Stimulated activated CD8-positive, alpha-beta memory T cell treated with anti-CD3 and anti-CD28 coated beads, Interleukin-7, amount 100 ng/mL, for 48 hours (primary cell): ENCODE measurements at places on chromosomes 4 and X.

DNA sequence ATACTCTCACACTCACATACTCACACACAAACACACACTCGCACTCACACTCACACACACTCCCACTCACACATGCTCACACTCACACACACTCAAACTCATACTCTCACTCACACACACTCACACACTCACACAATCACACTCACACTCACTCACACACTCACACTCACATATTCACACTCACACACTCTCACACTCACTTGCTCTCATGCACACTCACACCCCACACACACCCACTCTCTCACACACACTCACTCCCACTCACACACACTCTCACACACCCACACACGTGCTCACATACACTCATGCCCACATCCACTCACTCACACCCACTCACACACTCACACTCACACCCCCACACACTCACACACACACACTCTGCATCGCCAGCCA lies 4.9 kb upstream of the ATP2B3 start:
- no peak for DNase-seq

DNA sequence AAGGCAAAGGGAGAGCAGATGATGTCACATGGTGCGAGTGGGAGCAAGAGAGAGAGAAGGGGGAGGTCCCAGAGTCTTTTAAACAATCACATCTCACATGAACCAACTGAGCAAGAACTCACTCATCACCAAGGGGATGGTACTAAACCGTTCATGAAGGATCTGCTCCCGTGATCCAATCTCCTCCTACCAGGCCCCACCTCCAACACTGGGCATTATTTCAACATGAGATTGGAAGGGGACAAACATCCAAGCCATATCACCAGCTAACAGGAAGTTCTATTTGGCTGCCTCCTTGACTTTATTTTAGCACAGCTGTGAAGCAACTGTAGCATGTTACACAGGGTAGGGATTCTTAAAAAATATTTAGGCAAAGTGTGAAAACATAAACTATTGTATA lies 102.5 kb downstream of the DDIT4L start:
- DNase-seq: no peak

DNA sequence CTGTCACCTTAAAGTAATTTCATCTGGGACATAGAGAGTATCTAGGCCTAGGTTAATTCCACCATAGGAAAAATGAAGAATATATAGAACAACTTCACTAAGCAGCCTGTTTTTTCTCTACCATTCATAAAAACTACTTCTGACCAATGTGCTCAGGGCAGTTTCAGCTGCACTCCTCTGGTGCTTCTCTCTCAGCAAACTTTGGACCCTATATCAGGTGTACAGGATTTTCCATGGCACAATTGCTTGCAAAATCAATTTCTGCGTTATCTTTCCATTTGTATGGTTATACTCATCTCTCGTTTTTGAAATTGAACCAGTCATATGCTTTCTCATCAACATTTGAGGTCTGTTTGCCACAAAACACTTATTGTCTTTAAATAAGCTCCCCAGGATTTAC lies 52.1 kb upstream of the FMR1 start:
- DNase-seq: no peak

- no peak for DNase-seq
Observed at GRCh38 chr4:35562861-35563260, 681.5 kb downstream of the ARAP2 start.

DNA sequence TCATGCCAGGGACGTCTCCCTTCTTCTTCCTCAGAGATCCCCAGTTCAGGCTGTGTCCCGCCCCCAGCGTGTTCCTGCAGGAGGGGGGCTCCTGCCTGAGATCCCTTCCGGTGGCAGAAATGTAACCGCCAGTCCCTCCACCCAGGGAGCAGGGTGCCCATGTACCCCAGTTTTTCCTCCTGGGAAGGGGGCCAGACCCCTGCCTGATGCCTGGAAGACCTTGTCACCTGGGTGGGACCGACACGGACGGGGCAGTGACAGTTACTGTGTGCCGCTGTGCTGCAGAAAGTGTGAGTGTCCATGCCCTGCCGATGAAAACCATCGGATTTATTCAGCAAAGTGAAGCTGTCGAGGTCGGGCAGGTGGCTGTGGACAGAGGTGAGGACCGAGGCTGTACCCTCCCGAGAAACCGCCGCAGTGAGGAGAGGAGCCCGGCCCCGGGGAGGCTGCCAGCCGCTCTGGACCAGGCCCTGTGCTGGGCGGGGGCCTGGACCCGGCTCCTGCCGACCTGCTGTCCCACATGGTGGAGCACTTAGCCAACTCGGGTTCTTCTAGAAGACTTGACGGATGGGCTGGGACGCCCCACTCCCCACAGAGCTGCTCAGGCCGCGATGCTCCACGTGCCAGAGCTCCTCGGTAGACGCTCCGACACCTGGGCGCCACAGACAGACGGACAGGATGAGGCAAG lies 36.7 kb upstream of the HMX1 start:
- no peak for DNase-seq

- DNase-seq: no peak
Observed at GRCh38 chr4:142663828-142664227, 182.3 kb downstream of the INPP4B start.

- no peak for DNase-seq
Observed at GRCh38 chrX:137425986-137426385, 139.9 kb upstream of the ZIC3 start.

DNA sequence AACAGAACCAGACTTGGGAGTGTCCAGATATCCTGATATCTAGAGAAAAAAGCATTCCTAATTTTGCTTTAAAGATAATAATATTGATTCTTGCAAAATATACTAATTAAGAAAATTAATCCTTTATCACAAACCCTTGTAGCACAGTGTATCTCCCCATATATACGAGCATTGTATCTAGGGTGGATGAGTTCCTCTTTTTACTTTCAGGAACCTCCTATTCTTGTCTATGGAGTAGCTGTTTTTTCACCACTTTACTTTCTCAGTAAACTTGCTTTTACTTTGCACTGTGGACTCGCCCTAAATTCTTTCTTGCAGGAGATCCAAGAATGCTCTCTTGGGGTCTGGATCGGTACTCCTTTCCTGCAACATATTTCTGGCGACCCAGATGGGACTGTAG lies 103.9 kb downstream of the GLUD2 start:
- DNase-seq: no peak

DNA sequence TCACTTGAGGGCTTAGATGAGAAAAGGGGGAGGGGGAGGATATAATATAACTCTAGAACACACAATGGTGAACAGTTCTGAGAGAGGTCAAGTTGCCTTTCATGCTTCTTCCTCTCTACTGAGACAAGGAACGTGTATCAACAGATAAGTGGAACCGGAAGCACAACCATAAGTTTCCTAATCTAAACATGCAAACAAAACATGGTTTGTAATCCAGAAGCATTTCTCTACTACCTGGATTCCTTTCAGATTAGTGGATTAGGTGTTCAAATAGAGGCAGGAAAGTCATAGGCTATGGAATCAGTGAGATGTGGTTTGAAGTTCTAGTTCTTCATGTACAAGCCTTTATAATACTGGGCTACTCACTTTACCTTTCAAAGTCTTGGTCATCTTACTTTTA lies 460.6 kb downstream of the IDS start:
- no peak for DNase-seq

- no peak for DNase-seq
Observed at GRCh38 chr4:159105761-159106243, 2.9 kb downstream of the RAPGEF2 start.

DNA sequence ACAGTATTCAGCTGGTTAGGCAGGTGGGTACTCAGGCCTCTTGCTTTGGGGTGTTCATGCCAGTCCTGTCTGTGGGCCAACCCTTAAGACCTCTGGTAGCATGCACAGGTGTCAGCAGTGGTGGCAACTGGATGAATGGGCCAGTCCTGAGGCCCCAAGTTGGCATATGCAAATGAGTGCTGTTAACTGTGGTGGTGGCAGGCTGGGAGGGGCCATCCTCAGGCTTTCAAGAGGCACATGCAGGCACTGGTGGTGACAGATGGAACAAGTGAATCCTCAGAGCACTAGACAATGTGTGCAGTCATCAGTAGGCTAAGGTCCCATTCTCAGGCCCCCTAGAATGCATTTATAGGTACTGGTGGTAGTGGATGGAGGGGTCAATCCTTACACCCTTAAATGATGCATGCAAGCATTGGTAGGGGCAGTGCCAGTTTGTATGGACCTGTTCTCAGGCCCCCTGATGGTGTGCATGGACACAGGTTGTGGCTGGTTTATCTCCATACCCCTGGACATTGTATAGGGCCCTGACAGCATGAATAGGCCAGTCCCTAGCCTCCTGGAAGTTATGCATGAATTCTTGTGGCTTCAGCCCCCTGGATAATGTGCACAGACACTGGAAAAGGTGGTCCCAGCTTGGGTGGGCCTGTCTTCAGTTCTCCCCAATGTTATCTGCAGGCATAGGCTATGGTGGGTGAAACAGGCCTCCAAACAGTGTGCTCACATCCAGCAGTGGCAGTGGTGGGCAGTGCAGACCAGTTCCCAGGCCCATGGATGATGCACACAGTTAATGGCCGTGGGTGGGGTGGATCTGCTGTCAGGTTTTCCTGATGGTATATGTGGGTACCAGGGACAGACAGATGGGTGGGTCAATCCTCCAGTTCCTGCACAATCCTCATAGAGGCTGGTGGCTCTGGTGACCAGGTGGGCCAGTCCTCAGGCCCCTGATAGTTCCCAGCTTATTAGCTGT lies 24.7 kb downstream of the TECRL start:
- DNase-seq: no peak

DNA sequence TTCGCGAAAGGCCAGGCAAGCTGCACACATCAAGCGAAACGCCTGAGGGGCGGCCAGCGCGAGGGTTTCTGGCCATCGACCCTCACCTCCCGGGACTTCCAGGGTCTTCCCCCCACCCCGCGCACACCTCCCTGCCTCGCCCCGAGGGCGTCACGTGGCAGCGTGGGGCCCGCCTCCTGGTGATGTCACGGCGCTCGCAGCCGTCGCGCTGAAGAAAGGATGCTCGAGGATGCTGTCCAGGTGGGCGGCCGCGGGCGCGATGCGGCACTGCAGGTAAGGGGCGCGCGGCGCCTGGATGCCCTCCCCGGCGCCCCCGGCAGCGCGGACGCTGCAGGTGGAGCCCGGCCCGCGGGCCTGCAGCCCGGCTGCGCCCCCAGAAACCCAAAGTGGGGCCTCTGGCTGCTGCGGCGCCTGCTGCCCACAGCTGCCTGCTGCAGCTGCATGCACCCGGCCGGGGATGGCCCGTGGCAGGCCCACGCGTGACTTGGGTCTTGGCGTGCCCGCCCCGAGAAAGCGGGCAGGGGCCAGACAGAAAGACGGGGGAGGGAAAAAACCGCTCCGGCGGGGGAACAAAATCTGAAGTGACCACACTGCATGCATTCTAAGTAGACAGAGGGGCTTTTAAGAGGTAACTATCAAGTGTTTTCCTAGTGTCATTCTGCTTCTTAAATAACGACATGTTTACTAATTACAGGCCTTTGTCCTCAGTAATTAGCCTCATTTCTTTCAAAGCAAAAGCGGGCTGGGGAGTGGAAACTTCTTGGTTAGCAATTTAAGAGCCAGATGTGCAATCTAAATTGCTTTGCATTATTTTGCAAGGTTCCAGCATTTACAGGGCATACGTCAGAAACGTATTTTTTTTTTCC lies 1.7 kb downstream of the CLCN4 start:
- DNase-seq: no peak

- DNase-seq: no peak
Observed at GRCh38 chr4:185920171-185920570, 108.2 kb upstream of the SORBS2 start.

DNA sequence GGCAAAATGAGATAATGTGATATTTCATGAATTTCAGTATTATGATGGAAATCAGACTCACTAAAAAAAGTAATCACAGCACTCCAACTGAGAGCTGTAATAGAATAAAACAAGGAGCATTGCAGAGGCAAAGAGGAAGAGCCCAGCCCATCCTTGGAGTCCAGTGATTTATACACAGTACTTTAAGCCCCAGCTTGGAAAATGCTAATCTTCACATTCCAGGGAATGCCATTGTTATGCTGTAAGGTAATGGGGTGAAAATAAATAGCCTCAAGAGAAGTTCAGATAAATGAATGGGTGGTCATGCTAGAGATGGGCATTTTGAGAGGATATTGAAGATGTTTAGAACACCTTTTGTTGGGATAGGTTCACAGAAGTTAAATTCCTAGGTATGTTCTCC lies 190.3 kb upstream of the TAPT1 start:
- DNase-seq: no peak

DNA sequence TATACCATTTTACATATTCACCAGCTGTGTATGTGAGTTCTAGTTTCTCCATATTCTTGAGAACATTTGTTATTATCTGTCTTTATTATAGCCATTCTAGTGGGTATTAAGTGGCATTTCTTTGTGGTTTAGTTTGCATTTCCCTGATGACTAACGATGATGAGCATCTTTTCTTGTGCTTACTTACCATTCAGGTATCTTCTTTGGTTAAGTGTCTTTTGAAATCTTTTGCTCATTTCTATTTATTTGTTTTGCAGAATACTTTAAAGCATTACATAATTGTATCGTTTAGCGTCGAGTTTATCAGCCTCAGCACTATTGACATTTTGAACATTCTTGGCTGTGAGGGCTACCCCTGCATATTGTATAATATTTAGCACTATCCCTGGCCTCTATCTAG lies 85.4 kb downstream of the FRMPD4 start:
- no peak for DNase-seq

- DNase-seq: no peak
Observed at GRCh38 chrX:150158554-150159332, 204.4 kb upstream of the MAMLD1 start.

DNA sequence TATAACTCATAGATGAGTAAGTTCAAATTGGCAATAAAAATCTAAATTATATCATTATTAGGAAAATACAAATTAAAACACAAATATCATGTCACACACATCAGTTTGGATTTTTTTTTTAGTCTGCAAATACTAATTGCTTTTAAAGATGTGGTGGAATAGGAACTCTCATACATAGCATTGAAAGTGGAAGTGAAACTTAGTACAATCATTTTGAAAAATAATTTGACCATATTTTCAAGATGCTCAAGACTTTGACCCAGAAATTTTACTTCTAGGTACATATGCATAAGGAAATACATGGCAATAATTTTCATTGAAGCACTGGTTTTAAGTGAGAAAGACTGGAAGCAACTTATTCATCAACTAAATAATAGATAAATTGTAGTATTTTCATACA lies 147.5 kb upstream of the SMIM31 start:
- no peak for DNase-seq

DNA sequence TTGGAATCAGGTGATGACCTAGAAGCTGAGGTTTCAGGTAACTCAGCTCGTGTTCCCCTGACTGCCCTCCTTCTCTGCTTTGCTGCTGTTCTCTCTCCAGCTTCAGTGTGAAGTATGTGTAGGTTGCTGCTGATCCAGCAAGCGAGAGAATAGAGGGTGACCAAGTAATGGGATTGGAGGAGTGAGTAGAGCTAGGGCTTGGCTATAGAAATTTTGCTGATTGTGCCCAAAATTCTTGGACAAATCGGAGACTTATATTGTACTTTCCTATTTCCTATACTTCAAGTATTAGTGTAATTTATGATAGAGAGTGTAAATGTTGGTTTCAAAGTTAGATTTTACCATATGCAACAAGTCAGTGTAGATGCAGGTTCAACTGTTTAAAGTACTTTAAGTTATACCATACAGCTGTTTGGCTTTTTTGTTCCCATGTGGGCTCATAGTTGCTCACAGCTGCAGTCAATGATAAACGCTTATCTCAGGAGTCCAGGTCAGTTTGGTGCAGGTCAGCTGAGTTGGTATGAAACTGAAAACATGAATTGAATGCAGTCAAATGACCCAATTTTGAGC lies 48.0 kb downstream of the RAPGEF2 start:
- no peak for DNase-seq

GRCh38 chr4:181166742-181167399 lies 1076.3 kb upstream of the TENM3 start:
- no peak for DNase-seq

- no peak for DNase-seq
Observed at GRCh38 chr4:1521821-1522361, 115.6 kb upstream of the NKX1-1 start.

GRCh38 chr4:179751669-179752068 lies 2309.4 kb upstream of the AGA start:
- no peak for DNase-seq
